ENCODE measurements at places on chromosomes 12 and 14.

- no peak for DNase-seq
Measured at GRCh38 chr14:75254381-75254822, 24.2 kb upstream of the FOS start.

DNA sequence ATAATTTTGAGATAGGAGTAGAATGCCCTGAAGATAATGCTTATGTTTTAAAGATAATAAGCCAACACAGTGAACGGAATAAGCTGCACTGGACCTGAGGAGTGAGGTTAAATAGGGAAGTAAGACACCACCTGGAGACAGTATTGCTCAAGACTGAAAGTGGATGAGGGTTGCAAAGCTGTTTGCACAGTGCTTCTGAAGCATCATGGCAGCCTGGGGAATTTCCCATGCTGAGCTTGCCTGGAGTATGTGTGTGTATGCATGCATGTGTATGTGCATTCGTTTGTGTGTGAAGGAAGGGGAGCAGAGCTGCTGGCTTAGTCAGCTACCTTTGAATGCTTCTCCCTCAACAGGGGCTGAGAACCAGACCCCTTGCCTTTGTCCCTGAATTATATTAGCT, 35.8 kb downstream of the BHLHE41 start:
- DNase-seq: no peak

GRCh38 chr14:64834965-64835364, 44.7 kb downstream of the SPTB start:
- DNase-seq: no peak

DNA sequence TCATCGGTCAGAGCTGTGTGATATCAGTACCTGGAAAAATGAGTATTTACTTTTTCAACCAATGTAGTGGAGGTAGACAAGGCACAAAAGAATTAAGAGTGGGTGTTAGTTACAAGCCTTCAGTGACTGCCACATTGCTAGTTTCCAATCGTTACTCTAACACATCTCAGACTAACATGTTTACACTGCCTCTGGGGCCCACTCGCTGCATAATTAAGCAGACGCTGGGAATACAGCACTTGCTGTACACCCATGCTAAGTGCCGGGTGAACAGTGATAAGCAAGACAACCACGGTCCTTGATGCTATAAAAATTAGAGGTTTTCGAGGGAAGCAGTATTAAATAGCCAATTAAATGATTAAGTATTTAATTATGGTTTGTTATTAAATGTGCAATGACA, 1147.6 kb downstream of the AACS start:
- no peak for DNase-seq

- no peak for DNase-seq
Measured at GRCh38 chr12:41277946-41278267, 89.8 kb downstream of the PDZRN4 start.

DNA sequence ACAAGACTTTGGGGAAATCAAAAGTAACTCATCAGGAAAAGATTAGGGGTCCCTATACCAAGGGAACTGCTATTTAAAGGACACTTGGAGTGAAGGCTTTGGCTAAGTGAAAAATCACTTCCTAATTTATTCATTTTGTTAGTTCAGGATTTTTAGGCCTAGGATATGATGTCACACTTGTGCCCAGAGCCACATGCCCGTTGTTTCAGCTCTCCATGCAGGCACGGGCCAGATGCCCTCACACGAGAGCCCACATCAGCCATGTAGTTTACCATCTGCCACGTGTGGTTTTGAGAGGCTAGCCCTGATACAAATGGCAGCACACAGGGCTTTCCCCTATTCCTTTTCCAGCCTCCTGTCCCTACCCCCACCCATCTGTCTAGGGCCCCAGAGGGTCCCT, 11.9 kb upstream of the LRP1-AS start:
- DNase-seq: no peak

DNA sequence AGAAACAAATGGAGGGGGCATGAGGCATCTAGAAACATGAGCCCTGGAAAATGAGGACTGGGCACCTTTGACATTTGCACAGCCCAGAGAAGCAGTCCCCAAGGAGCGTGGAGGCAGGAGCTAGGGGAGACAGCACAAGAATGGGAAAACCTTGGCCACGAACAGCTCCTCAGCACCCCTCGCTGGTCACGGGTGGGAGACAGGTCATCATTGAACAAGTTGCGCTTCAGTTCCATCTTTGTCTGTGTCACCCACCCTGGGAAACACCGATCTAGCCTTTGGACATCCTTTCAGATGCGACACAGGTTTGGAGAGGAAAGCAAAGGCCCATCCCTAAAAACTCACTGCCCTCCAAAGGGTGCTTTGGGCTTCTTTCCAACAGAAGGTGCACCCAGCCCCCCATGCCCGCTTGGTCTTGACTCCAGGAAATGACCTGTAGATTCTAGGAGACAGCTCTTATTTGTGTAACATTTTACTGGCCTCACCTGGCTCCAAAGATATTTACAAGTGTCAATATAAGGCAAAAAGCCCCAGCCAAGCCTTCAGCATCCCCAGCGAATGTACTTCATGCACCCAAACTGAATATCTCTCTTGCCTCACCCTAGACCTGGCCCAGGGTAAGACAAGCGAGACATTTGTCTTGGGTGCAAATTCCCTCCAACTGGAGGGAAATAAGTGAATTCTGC, 28.8 kb upstream of the CLMN start:
- no peak for DNase-seq

GRCh38 chr12:91099341-91099740, 12.0 kb downstream of the LUM start:
- DNase-seq: no peak

- no peak for DNase-seq
Measured at GRCh38 chr12:121649819-121650353, 19.6 kb downstream of the MORN3 start.

- DNase-seq: no peak
Measured at GRCh38 chr12:94676031-94676641, 25.8 kb upstream of the TMCC3 start.

DNA sequence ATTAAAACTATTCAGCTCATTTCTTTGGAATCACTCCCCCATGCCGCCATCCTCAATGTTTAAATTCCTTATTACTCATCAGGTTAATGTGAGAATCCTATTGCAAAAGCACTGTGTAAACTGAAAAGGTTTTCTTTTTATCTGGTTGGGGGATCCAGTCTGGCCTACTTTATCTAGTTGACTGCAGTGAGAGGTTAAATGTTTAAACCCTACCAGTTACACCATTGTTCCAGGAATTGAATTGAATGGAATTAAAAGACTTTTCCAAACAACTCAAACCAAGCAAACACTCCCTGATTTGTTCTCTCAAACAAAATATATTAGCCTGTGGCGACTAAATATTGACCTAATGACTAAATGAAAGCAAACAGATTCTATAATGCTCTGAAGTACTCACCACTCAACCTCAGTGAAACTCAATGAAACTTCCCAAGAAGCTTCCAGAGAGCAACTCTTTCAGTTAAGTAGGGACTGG, 100.5 kb downstream of the VEZT start:
- no peak for DNase-seq

GRCh38 chr12:103586132-103586531, 941 bp upstream of the STAB2 start:
- DNase-seq: no peak

- DNase-seq: no peak
Measured at GRCh38 chr14:20559461-20559904, 1.4 kb downstream of the RNASE9 start.

DNA sequence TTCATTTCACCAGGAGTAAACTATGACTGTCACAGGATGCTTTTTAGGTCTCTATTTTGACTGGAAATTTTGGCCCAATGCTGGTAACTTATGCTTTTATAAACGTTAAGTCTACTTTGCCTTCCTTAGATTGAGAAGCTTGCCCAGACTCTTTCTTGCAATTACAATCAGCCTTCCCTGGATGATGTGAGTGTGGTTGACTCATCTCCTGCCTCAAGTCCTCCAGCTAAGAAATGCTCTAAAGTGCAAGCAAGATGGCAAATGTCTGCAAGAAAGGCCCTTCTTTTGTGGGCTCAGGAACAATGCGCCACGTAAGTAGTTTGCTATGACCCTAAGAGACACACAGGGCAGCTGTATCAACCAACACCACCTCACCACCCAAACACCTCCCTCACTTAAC, 96.9 kb downstream of the SYNE2 start:
- DNase-seq: no peak

- DNase-seq: no peak
Measured at GRCh38 chr12:71504476-71504875, 64.9 kb downstream of the LGR5 start.

DNA sequence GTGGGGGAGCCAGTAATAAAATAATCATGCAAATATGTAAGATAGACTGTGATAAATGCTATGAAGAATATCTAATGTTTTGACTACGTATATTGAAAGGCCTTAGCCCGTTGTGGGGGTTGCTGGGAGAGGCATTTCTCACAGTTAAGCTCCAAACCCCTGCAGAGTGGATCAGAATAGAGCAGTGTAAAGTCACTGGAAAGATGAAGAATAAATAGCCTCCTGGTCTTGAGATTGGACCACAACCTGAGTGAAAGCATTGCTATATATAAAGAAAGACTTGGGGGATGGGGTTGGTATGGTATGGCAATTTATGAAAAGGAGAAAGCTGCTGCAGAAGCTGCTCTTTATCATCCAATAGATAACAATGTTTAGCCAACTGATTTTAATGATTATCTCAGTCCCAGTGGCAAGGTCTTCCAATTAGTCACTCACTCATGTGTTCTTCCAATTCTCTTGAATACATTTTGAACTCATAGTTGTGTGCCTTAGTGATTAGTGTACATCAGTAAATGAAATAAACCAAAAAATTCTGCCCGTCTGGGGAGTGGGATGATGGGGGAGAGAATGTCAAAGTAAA, 10.2 kb downstream of the PLEKHA5 start:
- DNase-seq: no peak

- no peak for DNase-seq
Measured at GRCh38 chr14:101730626-101731186, 30.8 kb upstream of the PPP2R5C start.

DNA sequence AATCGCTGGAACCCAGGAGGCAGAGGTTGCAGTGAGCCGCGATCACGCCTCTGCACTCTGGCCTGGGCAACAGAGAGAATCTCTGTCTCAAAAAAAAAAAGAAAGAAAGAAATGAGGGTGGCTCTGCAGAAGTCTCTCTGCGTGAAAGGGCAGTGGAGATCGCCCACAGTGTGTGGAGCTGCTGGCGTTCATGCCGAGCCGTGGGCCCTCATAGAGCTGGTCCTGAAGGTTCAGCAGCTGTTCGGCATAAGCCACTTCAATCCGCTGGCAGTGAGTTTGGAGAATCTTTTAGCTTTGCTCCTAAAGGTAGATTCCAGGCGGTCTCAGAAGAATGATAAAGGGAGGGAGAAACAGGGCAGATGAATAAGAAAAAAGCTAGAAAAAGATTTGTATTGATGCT, 36.7 kb upstream of the ATP2A2 start:
- DNase-seq: no peak

GRCh38 chr14:55084401-55085059, 33.1 kb downstream of the MAPK1IP1L start:
- DNase-seq: no peak

- DNase-seq: no peak
Measured at GRCh38 chr12:70154960-70155589, 88.2 kb upstream of the CNOT2 start.

DNA sequence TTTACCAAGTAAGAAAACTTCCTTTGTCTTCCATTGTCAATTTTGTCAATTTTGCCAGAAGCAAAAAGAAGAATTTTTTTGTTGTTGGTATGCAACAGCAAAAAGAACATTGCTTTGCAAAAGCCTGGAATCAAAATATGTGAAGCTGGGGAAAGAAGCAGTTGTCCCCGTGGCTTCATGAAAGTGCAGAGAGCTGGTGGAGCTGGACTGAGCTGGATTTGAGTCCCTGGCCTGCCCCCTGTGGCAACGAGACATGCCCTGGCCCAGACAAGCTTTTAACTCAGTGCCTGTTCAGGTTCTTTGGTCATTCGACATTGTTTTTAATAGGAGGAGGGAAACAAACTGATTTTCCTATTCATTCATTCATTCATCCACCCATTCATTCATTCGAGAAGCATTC, 70.3 kb downstream of the SLC15A4 start:
- no peak for DNase-seq

DNA sequence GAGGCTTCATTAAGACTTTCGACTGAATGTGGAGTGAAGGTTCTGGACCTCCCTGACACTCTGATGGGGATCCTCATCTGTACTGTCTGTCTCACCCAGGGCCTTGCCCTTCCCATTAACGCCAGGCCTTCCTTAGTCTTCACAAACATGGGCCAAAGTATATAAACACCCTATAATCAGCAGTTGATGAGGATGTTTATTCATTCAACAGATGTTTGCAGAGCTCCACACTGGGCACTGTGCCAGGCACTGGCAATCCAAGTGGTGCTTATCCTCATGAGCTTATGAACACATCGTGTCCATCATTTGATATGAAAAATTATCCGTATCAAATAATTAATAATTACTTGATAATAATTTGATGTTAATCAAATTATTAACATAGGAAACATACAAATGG, 454.4 kb downstream of the FUT8 start:
- no peak for DNase-seq

- DNase-seq: no peak
Measured at GRCh38 chr12:108175310-108175709, 46.2 kb downstream of the WSCD2 start.

DNA sequence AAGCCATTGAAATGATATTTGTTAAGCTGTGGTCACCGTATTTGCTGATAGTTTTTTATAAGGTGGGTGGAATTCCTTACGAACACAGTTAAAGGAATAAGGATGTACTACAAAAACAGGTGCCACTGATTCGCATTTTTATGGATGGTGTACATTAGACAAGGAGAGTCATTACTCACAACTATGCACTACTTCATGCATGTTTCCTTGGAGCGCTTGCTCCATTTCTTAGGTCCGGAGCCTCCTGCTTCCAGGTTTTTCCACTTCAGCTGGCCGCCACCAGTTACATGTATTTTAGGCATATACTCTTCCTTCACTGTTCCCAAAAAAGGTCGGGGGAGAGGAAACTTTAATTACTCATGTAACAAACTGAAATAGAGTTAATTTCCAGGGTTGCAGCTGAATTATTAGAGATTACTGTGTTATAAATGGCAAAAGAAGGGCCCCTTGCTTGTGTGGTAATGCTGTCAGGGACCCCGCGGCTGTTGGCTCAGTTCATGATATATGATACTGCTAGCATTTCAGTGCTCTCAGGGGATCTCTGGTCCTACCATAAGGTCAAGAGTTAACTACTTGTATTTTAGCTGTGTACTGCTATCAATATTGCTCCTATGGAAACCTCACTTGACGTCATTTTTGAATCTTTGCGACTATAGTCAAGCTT, 454.7 kb downstream of the NPAS3 start:
- no peak for DNase-seq

- no peak for DNase-seq
Measured at GRCh38 chr12:58728397-58728796, 191.9 kb downstream of the LRIG3 start.

GRCh38 chr14:106586098-106586704, 1059.8 kb downstream of the TMEM121 start:
- peak; percentile 34 for DNase-seq

GRCh38 chr12:88518863-88519403, 61.3 kb downstream of the KITLG start:
- DNase-seq: no peak

Data from stimulated activated CD4-positive, alpha-beta T cell treated with anti-CD3 and anti-CD28 coated beads, TNF-alpha, amount 100 ng/mL, for 4 hours (primary cell).